ENCODE measurements at places on chromosomes 1 and 21. TPM values are rescaled to one million over a fixed set of nuclear protein-coding genes. Genes with fewer than 3 reads are reported as not detected.

SLAMF7 gene
- total RNA-seq, result not detected

SPATA17 gene
- 0.50 TPM for total RNA-seq

TACSTD2 gene
- 0.33 TPM for total RNA-seq

MIXL1 gene
- not detected for total RNA-seq

CFHR4 gene
- not detected for total RNA-seq

RSPH1 gene
- 0.17 TPM for total RNA-seq

HSD11B1 gene
- total RNA-seq, result 28.8 TPM

SYDE2 gene
- total RNA-seq, result 4.9 TPM

GCSAML gene
- not detected for total RNA-seq

ZNF683 gene
- not detected for total RNA-seq

HSPA6 gene
- 6.5 TPM for total RNA-seq

PYGO2 gene
- 12.4 TPM for total RNA-seq

UBL4B gene
- not detected for total RNA-seq

TARBP1 gene
- total RNA-seq, result 25.5 TPM

CHIA gene
- total RNA-seq, result not detected

HENMT1 gene
- 2.3 TPM for total RNA-seq

HCRTR1 gene
- not detected for total RNA-seq

BARHL2 gene
- total RNA-seq, result not detected

TCHH gene
- not detected for total RNA-seq

KIF14 gene
- 16.0 TPM for total RNA-seq

CALML6 gene
- total RNA-seq, result 0.15 TPM

LCE3D gene
- total RNA-seq, result not detected

GABPA gene
- total RNA-seq, result 36.2 TPM

BNIPL gene
- under 0.01 TPM for total RNA-seq

HES2 gene
- 1.3 TPM for total RNA-seq

MATN1 gene
- 0.33 TPM for total RNA-seq

DCST1 gene
- not detected for total RNA-seq

SERPINC1 gene
- total RNA-seq, result 0.17 TPM

DMRTA2 gene
- 0.15 TPM for total RNA-seq

GPR25 gene
- not detected for total RNA-seq

NBPF6 gene
- not detected for total RNA-seq

PARK7 gene
- 185 TPM for total RNA-seq

SPRR2E gene
- total RNA-seq, result not detected

UBXN10 gene
- total RNA-seq, result under 0.01 TPM

C1QA gene
- not detected for total RNA-seq

C1QTNF12 gene
- 5.1 TPM for total RNA-seq

SPRR3 gene
- not detected for total RNA-seq

Measured in smooth muscle cell of trachea (primary cell).